ENCODE measurements at places on chromosomes 12 and 14. TPM values are rescaled to one million over a fixed set of nuclear protein-coding genes. Genes with fewer than 3 reads are reported as not detected.

GRCh38 chr12:105316931-105317852 is 13.3 kb upstream of the C12orf75 start:
- H3K36me3 ChIP-seq = no peaks in the 10 kb centered on the region
- no peaks in the 10 kb centered on the region for H3K4me1 ChIP-seq
- no peak overlapping the region for H3K4me3 ChIP-seq
- no peak overlapping the region for H3K27ac ChIP-seq
- no peaks in the 10 kb centered on the region for H3K27me3 ChIP-seq

DNA sequence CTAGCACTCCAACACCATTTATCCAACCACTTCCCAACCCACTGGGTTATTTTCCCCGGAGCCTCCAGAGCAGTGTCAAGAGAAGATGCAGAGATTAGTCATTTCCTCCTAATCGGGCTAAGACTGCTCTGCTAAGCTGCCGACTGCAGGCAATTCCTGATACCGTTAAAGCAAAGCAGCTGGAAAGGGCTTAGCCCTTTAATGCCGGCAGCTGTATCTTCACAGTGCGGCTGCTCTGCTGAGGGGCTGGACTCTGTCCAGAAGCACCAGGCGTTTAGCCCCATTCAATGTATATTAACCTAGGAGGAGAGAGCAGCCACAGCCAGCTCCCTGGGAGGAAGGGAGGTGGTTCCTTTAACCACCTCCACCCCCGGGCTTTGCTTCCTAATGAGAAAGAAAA is 11.1 kb downstream of the AQP6 start:
- no peak for DNase-seq
- no peaks in the 10 kb centered on the region for H3K27me3 ChIP-seq
- H3K4me1 ChIP-seq = peaks cover 59% of the 10 kb centered on the region

- no peaks in the 10 kb centered on the region for H3K4me1 ChIP-seq
- H3K27me3 ChIP-seq = no peaks in the 10 kb centered on the region
- no peak overlapping the region for H3K4me3 ChIP-seq
- H3K27ac ChIP-seq = no peak overlapping the region
- no peaks in the 10 kb centered on the region for H3K36me3 ChIP-seq
- DNase-seq = no peak
Measured at GRCh38 chr14:49594347-49595091, 4.2 kb upstream of the LRR1 start.

Gene STAC3
- 0.41 TPM for total RNA-seq

DNA sequence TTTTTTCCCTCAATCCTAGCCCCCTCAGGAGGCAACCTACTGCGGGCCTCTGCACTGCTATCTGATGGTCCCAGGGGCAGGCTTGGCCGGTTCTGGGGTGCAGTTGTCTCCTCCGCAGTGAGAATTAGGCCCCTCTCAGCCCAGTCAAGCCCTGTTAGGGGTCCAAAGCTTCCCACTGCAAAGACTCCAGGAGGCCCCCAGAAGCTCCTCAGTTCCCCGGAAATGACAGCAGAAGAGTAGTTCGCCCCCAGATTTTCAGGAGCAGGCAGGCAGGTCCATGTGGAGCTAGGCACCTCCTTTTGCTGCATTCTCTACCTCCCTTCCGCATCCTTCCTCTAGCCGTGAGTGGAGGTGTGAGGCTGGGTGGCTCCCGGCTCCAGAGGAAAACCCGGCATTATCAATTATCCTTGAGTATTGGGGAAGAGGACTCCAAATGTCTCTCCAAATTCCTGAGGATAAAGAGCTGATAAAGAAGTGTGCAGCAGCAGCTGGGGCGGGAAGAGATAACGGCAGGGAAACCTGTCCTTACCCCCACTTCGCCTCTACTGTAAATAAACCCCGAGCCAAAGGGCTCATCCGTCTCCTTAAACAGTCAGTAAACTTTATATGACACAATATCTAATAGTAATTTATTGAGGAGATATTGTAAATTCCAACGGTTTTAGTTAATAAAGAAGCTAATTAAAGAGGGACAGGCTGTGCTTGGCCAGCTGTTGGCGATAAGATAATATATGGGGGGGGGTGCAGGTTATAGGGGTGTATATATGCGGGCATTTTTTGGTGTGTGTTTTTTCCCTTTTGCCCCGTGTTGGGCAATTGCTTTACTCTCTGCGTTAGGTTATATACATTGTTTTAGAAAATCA is 641 bp upstream of the HOXC12 start:
- H3K27ac ChIP-seq = no peak overlapping the region
- peaks cover 12% of the 10 kb centered on the region for H3K4me1 ChIP-seq

Gene INSM2
- not detected for total RNA-seq
